Epithelial cell of esophagus (primary cell): ENCODE measurements at places on chromosomes 1 and 21.

GRCh38 chr1:17023102-17023501 is 11.4 kb upstream of the ATP13A2 start:
- DNase-seq: no peak

DNA sequence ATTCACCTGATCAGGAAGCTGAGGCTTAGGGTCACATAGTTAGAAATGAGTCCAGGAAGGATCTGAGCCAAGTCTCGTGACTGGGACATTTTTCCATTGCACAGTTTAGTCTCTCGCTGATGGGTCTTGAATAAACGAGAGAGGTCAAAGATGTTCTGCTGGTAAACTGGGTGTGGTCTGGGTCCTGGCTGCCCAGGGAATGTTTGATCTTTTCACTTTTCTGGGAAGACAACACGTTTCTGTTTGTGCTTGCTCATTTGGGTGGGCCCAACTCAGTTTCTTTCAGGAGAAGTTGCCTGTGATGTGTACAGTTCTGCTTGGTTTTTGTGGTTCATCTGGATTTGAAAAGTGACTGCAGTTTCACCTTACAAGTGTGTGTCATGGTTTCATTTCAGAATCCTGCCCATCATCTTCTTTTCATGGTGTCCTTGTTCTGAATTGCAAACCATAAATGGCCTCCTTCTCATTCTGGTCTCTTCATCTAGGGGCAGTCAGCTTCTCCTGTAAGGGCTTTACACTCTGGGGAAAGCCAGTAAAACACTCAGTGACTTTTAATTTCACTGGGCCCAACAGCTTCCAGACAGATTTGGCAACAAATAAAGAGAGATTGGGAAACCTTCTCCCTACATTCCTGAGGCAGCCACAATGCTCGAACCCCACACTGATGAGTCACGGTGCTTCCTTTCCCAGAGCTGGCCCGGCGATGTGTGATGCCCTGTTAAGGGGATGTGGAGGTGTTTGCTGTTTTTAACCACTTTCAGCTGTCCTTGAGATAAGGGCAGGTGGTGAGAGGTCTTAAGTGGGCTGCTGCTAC is 7.2 kb upstream of the TACSTD2 start:
- DNase-seq: peak; percentile 98

DNA sequence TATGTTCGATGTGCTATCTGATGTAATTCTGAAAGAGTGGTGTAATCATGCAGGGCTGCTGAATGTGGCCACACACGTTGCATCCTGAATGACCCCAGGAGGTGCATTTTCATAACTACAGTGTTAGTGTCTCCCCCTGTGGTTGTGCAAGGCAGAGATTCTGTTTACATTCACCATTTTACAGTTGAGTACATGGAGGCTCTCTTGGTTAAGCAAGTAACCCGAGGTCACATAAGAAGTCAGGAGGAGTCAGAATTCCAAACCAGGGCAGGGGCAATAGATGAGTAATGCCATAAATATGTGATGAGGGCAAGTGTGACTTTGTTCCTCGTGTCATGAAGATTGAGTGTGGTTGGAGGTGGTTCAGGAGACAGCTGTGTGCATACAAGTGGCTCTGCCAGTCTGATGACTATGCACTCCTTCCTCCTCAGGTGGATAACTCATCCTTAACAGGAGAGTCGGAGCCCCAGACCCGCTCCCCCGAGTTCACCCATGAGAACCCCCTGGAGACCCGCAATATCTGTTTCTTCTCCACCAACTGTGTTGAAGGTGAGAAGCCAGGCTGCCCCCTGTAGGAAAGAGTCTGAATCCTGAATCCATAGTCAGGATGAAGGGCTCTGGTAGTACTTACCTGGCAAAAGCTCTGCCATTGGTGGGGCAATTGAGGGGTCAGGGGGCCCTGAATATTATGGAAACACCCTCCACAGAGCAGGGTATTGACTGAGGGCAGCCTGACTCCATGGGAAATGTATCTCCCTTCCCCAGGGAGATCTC is 9.3 kb downstream of the ATP1A2 start:
- DNase-seq: peak; percentile 90

DNA sequence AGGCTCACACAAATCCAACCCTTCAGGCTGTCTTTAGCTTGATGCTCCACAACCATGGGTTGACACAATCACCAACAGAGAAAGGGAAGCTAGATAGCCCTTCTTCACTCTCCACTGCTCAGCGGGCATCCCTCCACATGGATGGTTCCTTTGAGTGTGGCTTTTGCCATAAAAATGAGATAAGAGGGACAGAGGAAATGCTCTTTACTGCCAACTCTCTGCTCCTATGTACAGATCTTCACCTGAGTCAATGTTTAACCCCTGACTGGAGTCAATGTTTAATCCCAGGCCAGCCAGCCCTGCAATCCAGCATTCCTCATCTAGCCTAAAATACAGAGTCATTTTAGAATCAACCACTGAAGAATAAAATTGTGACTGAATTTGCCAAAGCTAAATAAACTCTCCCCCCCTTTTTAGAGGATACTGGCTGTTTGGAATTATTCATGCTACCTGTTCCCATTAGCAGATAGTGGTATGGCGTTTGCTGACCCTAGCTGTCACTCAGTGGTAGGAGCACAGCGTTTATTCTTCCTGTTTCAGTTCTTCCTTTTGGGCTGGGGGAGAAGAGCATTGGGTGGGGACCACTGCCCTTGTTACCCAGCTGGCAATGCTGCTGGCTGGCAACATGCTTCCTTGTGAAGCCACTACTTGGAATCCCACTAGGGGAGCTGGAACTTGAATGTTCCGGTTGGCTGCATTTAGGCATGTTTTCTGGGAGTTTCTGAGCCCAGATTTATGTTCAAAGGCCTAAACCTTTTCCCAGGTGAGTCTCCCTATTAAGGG is 5.2 kb upstream of the PIGR start:
- DNase-seq: no peak

- no peak for DNase-seq
These were observed 155.9 kb upstream of the RUNX1 start for GRCh38 chr21:35204850-35205541.

- no peak for DNase-seq
These were observed 6.1 kb downstream of the RNF223 start for GRCh38 chr1:1067860-1068516.

GRCh38 chr1:160011781-160012180 is 20.0 kb downstream of the PIGM start:
- DNase-seq: no peak

GRCh38 chr21:41054018-41054578 is 113.9 kb upstream of the BACE2 start:
- DNase-seq: no peak

- no peak for DNase-seq
These were observed 9.3 kb upstream of the IVL start for GRCh38 chr1:152899027-152899426.

DNA sequence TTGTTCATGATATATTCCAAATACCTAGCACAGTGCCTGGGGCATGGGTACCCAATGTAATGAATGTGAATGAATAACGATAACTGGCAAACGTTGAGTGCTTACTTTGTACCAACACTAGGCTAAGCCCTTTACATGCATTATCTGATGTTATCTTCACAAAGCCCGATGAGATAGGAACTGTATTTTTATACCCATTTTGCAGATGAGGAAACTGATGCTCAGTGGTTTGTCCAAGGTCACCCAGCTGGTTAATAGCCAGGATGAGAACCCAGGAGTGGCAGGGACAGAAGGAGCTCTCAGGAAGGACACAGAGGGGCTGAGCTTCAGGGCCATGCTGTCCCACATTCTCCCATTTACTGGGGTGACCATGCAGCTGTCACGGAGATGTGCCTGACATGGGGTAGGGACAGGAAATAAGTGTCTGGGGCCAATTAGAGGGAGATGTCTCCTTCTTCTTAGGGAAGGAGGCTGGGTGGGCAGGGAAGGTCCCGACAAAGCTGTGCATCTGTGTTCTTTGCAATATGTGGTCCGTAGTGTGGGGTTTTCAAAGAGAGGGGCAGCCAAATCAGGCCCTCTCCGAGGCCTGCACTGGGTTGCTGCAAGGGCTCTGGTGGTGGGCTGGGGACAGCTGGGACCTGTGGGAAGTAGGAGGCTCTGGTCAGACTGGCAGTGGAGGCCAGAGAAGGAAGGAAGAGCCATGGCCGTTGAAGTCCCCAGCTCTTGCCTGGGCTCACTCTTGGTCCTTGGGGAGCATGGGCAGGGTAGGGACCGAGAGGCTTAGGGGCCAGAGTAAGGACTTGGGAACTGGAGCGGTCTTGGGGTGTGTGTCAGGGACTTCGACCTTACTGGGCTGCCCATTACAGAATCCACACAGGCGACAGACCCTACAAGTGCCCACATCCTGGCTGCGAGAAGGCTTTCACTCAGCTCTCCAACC is 26.6 kb downstream of the A3GALT2 start:
- no peak for DNase-seq

GRCh38 chr1:172357753-172358385 is 62.6 kb upstream of the C1orf105 start:
- DNase-seq: no peak
